Liver (tissue), 10 donors: ENCODE measurements at places on chromosomes 7 and 10. TPM values are rescaled to one million over a fixed set of nuclear protein-coding genes. Genes with fewer than 3 reads are reported as not detected.

Gene OR6B1
- total RNA-seq: 0.05 TPM

Gene IFIT1B
- 13.3 TPM for total RNA-seq

Gene SEMA3C
- 1.8 TPM for total RNA-seq

Gene VSTM4
- 1.0 TPM for total RNA-seq

Gene TBC1D12
- 7.5 TPM for total RNA-seq

Gene CHRM2
- total RNA-seq: 0.08 TPM

Gene ZNF789
- total RNA-seq: 7.4 TPM
